Activated CD4-positive, alpha-beta T cell treated with anti-CD3 and anti-CD28 coated beads, Interleukin-2, Interleukin-4, amounts not matched to agents 100 ng/mL and 50 ng/mL, durations not matched to agents 16 hours and 8 hours (primary cell): ENCODE measurements at places on chromosomes 12 and 14.
A peak's percentile ranks its signal among the peaks of the same experiment; 100 is the strongest.

DNA sequence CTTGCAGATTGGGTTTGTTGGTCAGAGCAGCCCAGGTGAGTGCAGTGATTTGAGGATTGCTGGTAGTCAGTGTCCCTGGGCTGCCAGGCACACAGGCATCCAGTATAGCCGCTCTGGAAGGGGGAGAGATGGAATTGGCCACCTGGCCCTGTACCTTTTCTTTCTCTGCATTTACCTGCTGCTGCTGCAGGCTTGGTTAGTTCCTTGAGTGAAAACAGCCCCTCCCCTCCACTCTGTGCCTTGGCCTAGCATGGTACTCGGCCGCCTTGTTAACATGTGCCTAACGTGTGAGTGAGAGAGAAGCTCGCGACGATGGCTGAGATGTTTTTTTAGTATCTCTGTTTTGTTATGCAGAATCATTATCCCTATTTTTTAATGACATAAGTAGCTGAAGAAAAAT, 49.3 kb upstream of the AMN start:
- DNase-seq: no peak

GRCh38 chr12:31832740-31833729, 104.2 kb upstream of the AMN1 start:
- DNase-seq: peak; percentile 24

DNA sequence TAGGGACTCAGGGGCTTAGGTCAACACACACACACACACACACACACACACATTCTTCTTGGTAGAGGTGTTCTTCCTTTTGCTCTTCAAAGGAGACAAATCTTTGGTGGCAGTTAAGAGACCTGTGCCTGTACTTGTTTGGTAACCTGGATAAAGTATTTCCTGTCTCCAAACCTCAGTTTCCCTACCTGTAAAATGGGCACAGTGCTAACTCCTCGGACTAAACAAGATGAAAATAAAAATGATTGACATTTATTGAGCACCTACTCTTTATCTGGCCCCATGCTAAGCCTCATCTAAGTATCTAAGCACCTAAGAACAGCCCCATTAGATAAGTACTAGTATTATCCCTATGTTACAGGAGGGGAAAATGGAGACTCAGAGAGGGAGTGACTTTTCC, 220.8 kb upstream of the MYL2 start:
- no peak for DNase-seq

DNA sequence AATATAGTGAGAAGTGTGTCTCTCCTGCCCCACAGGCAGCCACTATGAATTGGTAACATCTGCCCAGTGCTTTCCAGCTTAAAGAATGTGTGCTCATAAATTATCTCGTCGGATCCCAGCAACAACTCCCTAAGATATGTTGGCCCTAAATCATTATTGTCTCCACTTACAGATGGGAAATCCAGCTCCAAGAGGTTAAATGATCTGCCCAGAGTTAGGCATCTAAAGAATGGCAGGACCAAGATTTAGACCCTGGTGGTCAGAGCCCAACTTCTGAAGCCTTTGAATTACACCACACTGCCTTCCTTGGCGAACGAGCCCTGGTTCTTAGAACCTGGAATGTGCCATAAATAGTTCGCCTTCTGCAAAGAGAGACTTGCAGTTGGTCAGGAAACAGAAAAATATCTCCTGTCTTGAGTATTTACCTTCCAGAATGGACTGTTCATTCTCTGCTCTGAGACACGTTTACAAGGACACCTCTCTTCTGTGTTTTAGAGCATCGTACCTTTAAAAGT, 20.1 kb upstream of the PLEK2 start:
- no peak for DNase-seq

DNA sequence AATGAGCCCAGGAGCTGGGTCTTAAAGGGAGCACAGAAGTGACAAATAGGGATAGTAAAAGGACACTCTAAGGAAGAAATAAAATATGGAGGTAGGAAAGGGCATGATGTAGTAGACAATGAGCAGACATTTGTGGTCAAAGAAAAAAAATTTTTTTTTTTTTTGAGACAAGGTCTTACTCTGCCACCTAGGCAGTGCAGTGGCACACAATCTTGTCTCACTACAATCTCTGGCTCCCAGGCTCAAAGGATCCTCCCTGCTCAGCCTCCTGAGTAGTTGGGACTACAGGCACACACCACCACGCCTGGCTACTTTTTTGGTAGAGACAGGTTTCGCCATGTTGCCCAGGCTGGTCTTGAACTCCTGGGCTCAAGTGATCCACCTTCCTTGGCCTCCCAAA, 8.5 kb downstream of the FKBP3 start:
- DNase-seq: no peak

- no peak for DNase-seq
Observed at GRCh38 chr12:27194644-27195043, 49.4 kb upstream of the STK38L start.

- DNase-seq: no peak
Observed at GRCh38 chr14:33598582-33598981, 352.3 kb downstream of the EGLN3 start.

- DNase-seq: no peak
Observed at GRCh38 chr12:105400227-105400626, 69.7 kb downstream of the C12orf75 start.

DNA sequence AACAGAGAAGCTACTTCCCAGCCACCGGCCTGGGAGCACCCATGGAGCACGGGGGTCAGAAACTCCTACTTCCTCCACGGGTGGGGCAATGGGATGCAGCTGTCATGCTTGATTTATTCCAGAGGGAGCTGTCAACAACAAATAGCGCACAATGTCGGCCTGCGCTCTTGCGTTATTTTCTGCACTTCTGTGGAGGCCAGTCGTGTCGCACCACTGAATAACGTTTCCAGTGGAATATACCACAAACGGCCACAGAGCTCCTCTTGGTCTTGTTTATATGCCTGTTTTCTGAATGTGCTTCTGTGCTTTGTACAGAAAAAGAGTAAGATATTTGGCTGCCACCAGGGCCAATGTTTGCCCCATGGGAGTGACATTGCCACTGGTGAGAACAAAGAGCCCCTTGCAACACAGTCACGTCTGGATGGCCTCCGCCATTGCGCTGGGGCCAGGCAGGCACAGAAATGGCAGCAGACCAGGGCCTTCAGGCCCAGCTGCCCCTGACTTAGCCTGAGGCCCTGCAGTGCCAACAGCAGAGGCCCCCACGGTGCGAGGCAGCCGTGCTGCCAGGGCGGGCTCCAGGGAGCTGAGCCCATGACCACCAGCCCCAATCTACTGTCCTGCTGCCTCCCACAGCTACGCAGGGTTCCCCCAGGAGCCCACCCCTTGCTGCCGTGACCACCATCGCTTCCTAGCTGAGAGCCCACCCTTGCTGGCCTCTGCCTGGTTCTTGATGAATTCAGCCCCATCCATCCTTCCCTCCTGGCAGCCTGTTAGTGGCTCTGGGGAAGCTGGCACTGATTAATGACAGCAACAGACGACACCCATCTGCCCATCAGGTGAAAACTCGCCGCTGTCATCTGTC, 28.9 kb upstream of the TMEM179 start:
- no peak for DNase-seq

- no peak for DNase-seq
Observed at GRCh38 chr12:84694116-84694515, 218.5 kb downstream of the SLC6A15 start.

- no peak for DNase-seq
Observed at GRCh38 chr12:52947738-52948423, 1.0 kb upstream of the KRT18 start.

DNA sequence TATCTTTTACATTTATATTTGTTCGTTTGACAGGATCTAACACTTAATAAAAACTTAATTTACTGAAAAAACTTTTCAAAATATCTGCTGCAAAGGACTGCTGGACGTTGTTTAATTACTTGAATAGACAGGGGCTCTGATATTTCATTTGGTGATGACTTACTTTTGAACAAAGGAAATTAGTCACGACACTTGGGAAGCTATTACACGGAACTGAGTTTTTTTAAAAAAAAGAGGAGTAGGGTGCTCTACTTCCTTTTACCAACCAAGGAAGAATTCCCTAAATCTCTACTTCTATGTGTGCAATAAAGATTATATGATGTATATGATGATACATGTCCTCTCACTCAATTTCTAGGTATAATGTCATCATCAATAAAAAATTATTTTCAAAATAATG, 4.7 kb downstream of the FGD6 start:
- DNase-seq: no peak

- DNase-seq: no peak
Observed at GRCh38 chr12:4572680-4573079, 10.7 kb downstream of the DYRK4 start.

GRCh38 chr12:10215436-10215835, 2.8 kb downstream of the GABARAPL1 start:
- DNase-seq: no peak

GRCh38 chr12:121668750-121669520, 519 bp downstream of the MORN3 start:
- DNase-seq: no peak

GRCh38 chr14:21244544-21244943, 24.7 kb downstream of the HNRNPC start:
- no peak for DNase-seq

DNA sequence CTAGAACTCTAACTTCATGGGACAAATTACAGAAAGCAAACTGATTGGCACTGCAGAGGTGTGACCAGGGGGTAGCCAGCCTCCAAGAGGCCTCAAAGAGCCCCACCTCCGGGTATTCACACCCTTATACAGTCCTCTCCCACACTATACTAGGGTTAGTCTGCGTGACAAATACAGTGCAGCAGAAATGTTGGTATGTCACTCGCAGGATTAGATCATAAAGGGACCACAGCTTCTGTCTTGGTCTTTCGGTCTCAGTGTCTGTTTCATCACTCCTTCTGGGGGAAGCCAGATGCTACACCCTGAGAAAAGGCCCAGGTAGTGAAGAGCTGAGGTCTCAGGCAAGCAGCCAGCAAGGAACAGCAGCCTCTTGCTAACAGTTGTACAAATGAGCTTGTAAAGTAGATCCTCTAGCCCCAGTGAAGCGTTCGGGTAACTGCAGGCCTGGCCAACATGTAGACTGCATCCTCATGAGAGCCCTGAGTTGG, 68.9 kb upstream of the SAV1 start:
- peak; percentile 92 for DNase-seq
